ENCODE measurements at places on chromosomes 7 and 10. TPM values are rescaled to one million over a fixed set of nuclear protein-coding genes. Genes with fewer than 3 reads are reported as not detected.

DNA sequence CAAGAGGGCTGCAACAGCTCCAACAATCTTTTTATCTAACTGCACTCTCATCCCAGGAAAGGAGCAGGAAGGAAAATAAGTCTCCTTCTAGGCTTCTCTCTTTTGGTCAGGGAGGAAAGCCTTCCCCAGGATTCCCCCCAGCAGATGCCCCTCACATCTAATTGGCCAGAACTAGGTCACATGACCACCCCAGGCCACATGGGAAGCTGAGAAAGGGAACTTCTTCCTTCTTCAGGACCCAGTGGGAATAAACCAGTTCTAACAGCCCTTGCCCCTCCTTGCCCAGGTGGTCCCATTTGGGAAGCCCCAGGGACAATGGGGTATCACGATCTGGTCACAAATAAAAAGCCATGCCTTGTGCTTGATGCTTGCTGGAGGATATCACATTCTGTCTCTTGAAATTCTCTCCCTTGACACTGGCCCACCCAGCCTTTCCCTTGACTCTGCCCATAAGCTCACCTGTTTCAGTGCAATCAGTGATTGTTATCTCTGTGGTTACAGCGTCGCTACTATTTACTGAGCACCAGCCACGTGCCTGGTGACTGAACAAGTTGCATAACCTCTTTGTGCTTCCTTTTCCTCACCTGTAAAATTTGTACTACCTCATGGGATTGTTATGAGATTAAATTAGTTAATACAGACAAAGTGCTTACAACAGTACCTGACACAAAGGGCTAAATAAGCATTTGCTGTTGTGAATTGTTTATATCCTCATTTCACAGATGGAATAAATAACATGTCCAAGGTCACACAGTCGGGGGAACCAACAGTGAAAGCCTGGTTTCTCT, 9.0 kb upstream of the TACR2 start:
- no peak for DNase-seq

The MARVELD1 gene
- 57.3 TPM for total RNA-seq

- DNase-seq, result peak; percentile 75
These were observed 91.3 kb downstream of the PARD3 start for GRCh38 chr10:34723750-34724149.

The ZNF25 gene
- 24.5 TPM for total RNA-seq

The OGDHL gene
- 0.42 TPM for total RNA-seq

The AASS gene
- 41.9 TPM for total RNA-seq

DNA sequence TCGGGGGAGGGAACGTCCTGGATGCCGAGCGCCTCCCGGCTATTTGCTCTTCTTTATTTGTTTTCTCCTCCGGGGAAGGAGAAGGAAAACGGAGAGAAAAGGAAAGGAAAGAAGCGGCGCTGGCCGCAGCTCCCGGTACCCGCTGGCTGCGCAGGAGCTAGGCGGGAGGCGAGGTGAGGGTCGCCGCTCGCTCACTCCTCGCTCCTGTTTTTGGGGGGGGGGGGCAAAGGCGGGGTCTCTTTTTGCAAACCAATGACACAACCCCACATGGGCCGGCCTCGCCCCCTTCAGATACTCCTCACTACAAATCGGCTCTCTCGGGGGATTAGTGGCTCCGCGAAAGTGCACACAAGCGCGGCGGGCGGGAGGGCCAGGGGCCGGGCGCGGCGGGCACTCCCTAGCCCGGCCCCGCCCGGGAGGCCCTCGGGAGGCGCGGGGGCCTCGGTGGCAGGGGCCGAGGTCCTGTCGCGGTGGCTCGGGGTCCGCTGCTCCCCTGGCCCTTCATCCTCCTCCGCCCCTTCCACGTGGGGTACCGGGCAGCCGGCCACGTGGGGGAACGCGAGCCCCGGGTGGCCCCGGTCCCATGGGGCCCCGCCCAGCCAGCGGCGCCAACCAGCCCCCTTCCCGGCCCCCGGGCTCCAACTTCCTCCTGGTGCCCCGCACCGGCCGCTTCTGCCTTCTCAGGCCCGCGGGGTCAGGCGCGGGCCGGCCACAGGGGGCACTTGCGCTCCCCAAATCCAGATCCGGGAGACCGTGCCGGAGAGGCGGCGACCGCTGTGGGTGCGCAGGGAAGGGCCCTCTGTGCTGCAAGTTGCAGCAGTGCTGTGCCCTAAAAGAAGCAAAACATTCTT, 718 bp upstream of the CTBP2 start:
- no peak for DNase-seq

DNA sequence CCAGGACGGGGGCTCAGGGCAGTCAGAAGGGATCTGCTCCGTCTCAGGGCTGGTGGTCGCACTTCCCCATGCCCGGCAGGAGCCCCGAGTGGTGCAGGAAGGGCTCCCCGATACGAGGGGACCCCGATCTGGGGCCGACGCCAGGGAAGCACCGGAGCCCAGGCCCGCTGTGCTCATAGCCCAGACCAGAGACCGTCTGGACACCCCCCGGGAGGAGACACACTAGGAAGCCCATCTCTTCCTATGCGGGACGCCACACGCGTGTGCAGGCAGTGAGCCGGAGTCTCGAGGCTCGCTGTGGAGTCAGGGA, 39.7 kb upstream of the PDGFA start:
- DNase-seq, result no peak

GRCh38 chr7:80318081-80318480, 183.4 kb downstream of the GNAI1 start:
- no peak for DNase-seq

The VENTX gene
- 2.3 TPM for total RNA-seq

- DNase-seq, result no peak
These were observed 35.6 kb downstream of the ACADSB start for GRCh38 chr10:123044391-123044790.

The LGI1 gene
- 0.32 TPM for total RNA-seq

GRCh38 chr7:157975401-157976372, 611.9 kb downstream of the PTPRN2 start:
- no peak for DNase-seq

DNA sequence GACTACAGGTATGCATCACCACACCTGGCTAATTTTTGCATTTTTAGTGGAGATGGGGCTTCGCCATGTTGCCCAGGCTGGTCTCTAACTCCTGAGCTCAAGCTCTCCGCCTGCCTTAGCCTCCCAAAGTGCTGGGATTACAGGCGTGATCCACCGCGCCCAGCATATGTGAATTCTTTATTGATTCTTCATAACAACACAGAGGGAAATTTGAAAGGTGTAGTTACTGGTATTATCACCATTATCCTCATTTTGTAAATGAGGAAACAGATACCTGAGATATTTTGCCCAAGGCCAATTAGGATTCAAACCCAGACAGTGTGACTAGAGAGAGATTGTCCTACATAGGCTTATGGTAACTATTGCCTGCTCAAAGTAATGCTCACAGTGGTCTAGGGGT, 22.6 kb downstream of the TCF7L2 start:
- DNase-seq, result no peak

The NEUROD6 gene
- total RNA-seq, result not detected

The VWA2 gene
- total RNA-seq, result under 0.01 TPM

- no peak for DNase-seq
These were observed 32.4 kb downstream of the TACC2 start for GRCh38 chr10:122021379-122021778.

GRCh38 chr10:121631365-121632029, 33.3 kb upstream of the FGFR2 start:
- no peak for DNase-seq

GRCh38 chr10:114810926-114811325, 10.7 kb upstream of the FHIP2A start:
- no peak for DNase-seq

The ZNF727 gene
- 2.3 TPM for total RNA-seq

The PNLIPRP1 gene
- total RNA-seq, result not detected

GRCh38 chr10:33632432-33632831, 298.0 kb upstream of the NRP1 start:
- no peak for DNase-seq

The ADAM22 gene
- 3.3 TPM for total RNA-seq

- DNase-seq, result no peak
These were observed 315.3 kb downstream of the HPSE2 start for GRCh38 chr10:98920360-98920759.

DNA sequence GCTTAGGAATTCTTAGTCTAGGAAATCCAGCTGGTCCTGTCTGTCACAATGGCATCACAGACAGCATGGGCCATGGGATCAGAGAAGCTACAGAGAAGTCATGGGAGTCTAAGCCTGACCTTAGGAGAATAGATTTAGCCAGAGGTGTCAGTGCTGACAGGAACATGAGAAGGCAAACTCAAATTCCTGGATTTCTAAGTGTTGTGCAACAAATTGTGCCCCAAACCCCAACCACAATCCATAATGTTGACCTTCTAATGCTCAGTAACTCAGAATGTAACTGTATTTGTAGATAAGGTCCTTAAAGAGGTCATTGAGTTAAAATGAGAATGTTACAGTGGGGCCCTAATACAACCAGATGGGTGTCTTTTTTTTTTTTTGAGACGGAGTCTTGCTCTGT, 95.9 kb upstream of the RHOBTB1 start:
- no peak for DNase-seq

The OR2A12 gene
- total RNA-seq, result not detected

DNA sequence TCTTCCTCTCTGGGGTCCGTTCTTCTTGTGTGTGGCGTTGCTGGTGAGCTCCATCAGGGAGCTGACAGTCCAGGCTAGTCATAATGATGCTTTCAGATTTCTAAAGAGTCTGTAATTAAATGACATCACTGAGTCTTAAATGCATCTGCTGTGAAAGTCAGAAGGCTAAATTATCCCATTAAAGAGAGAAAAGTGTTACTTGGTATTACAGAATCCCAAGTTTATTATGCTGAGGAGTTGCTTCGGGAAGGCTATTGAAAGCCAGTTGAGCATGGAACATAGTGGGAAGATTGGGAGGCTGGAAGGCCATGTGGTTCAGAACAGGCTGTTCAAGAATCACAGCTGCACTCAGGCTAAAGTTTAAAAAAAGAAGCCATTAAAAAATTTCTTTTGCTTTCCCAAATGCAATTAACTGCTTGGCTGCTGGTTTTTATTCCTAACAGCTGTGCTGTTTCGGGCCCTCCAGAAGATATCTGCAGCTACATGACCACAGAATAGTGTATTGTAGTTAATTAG, 342.6 kb upstream of the LRGUK start:
- DNase-seq, result no peak

DNA sequence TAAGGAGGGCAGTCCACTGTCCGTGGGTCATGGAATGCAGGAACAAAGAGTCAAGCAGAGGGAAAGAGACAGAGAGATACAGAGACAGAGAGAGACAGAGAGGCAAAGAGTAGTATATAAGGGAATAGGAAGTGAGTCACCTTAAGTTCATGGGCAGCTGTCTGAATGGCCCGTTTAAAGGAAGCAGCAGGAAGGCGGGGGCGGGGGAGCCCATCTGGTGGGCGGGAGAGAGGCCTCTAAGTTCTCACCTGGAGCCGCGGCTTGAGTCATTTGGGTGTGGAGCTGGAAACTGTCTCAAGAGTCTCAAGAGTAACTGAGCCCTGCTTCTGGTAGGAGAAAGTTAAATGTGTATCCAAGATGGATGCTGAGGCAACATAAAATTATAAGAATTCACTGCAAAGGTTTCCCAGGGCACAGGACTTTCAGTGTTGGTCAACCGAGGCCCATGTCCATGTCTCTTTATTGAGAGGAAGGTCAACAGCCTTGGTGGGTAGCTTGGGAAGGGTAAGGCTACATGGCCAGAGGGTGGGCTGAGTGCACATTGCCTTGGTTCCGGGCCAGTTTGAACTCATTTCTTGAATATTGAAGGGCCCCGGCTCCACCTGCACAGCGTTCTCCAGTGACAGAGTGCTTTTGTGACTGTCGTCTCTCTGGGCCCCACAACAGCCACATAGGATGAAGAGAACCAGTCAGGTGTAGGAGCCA, 85.5 kb upstream of the CACUL1 start:
- no peak for DNase-seq

DNA sequence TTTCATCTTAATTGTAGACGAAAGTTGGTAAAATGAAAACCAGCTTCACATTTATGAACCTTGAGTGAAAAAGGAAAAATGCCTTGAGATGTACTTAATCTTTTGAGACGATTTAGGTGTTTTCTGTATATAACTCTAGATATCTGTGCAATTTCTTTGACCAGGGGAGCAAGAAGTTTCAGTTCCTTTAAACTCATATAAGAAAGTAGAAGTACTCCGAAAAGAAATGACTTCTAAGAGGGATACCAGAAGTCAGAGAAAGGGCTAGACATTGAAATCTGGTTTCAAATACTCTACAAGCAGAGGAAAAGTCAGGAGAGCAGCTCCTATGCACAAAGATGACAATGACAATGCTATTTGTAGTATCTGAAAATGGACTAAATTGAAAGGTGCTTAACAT, 303.7 kb downstream of the BAMBI start:
- no peak for DNase-seq

GRCh38 chr10:26528715-26529393, 90.7 kb downstream of the APBB1IP start:
- peak; percentile 80 for DNase-seq

DNA sequence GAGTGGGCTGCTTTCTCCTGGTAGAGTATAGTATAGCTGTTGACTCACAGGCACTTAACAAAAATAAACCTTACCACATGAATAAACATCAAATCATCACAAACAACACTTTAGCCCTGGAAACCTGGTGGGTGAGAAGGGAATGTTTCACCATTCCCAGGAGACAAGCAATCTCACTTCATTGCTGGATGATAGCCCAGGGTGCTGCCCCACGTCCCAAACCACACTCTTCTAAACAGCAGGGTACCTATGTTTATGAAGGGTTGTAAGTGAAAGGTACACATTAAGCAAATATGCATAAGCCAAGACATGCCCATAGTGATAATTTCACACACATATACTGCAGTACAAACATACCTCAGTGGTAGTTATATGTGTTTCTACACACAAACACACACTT, 276.2 kb downstream of the FGFR2 start:
- DNase-seq, result no peak

DNA sequence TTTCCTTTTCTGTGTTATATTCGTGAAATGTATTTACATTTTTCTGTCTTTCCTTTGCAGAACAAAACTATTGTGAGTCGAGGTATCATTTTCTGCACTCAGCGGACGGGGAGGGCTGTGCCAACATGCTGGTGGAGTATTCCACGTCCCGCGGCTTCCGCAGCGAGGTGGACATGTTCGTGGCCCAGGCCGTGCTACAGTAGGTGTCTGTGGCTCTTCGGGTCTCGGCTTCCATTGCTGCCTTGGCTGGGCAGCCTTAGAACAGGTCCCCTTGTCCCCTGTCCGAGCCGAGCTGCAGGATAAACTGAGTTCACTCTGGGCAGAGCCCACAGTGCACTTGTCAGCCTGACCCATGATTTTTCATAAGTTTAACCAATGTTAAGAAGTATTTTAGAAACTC, 14.5 kb downstream of the GET4 start:
- DNase-seq, result no peak

DNA sequence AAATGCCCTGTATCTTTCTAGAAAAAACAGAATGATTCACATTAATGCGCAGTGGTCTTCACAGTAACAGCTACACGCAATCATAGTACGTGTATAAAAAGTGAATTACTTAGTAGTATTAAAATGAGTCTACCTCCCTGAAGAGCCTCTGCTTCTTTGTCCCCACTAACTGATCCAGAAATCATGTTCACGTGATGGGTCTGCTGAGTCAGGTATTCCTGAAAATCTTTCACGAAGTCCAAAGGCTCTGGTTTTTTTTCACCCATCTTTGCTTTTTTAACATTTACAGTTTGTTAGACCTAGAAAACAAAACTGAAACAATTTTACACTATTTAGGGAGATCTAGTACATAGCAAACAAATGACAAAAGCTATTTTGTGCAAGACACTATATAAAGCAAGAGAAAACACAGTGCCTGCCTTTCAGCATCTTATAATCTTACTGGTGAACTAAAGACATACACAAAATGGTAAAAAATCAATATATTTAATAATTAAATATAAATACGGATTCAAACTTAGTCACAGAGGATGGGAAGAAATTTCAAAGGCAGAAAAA, 10.2 kb downstream of the IKZF5 start:
- no peak for DNase-seq

- no peak for DNase-seq
These were observed 101.5 kb downstream of the JCAD start for GRCh38 chr10:29957907-29958331.

The ZNF804B gene
- total RNA-seq, result not detected

Measured in esophagus muscularis mucosa (tissue), 4 donors.